ENCODE measurements at places on chromosomes 2 and 18.
A peak's percentile ranks its signal among the peaks of the same experiment; 100 is the strongest.

GRCh38 chr2:137262594-137262993 is 497.2 kb downstream of the THSD7B start:
- no peak for DNase-seq

- no peak for DNase-seq
These were observed 216.9 kb downstream of the HAUS1 start for GRCh38 chr18:46320928-46321711.

- no peak for DNase-seq
These were observed 83.1 kb downstream of the FARSB start for GRCh38 chr2:222572751-222573174.

GRCh38 chr2:143808166-143808565 is 678.9 kb downstream of the ARHGAP15 start:
- no peak for DNase-seq

- DNase-seq, result no peak
These were observed 28.8 kb downstream of the ADAM23 start for GRCh38 chr2:206472094-206472493.

- DNase-seq, result no peak
These were observed 27.0 kb upstream of the DPYSL5 start for GRCh38 chr2:26820932-26821331.

DNA sequence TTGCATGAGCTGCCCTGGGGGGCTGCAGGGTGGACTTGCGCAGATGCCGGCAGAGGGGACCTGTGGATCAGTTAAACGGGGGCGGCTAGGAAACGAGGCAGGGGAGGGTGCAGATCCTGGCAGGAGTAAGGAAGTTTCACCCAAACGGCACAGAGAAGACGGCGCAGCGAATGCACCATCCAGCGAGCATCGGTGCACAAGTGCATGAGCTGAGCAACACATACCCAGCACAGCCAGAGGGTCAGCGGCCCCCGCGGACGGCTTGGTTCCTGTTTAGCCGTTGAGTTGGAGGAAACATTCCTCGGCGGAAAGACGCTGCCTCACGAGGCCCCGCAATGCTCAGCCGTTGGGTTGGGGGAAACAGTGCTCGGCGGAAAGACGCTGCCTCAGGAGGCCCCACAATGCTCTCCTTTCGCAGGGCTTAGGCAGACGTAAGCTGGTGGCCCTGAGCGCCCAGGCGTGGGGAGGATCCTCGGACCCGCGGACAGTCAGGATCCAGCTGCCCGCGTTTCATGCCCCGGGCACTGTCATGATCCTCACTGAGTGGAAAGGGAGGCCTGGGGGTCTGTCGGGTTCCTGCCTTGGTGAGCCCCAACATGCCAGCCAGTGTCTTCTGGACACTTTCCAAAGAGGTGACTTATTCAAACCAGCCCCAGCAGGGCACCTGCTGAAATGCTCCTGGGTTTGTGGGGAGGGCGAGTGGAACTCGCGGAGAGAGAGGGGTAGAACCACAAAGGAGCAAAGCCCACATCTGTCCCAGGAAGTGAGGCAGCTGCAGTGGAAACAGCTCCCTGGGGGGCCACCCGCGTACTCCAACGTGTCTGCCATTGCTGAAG is 86.3 kb downstream of the NDUFA10 start:
- no peak for DNase-seq

GRCh38 chr2:70978341-70979179 is at the start of gene ANKRD53:
Gene ANKRD53 (plus strand): TSS chr2:70978630. CDS start chr2:70978646, 16 bp downstream.
- DNase-seq, result no peak

- no peak for DNase-seq
These were observed 316.1 kb upstream of the MMADHC start for GRCh38 chr2:149903626-149904025.

DNA sequence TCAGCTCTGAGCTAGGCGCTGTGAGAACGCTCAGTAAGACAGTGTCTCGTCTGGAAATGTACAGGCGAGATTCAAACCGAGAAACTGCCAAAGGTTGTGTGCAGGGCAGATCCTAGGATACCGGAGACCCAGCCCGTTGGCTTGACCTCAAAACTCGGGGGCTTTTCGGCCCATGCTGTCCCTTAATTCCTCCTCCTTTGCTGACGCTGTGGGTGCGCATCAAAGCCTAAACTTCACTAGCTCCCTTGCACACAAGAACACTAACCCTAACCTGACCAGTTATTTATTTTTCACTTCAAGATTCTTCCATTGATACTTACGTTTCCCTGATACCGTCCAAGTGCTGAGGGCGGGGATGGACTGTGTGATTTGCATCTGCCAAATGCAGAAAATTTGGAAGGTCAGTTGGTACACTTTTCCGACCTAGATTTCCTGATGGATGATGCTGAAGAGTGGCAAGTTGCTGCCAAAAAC is 1.0 kb upstream of the AAK1 start:
- DNase-seq, result no peak

DNA sequence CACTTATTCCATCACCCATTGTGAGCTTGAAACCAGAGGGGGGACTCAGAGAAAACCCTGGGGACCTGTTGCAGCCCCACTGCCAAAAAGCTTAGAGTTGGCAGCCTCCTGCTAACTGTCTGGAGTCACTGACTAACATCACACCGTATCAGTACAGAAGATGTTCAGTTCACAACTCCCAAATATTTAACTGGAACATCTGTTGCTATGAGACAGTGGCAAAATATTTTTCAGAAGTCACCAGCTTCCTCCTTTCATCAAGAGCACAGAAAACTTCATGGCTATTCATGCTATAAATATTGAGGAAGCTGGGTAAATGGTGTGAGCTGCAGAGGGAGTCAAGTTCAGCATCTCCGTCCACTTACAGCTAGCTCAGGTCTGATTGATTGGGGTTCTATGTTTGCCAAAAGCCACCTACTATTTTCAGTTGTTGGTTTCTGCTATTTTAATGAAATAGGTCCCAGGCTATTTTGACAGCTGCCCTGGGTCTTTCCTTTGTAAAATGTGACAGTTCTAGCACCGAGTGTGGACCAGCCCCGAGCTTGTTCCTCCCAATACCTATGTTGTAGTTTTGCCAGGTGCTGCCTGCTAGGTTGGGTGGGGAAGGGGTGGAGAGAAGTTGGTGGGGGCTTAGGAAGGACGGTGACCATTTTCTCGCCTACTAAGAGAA is 9.8 kb downstream of the TUBB6 start:
- no peak for DNase-seq

- DNase-seq, result no peak
These were observed 481.0 kb upstream of the CDH2 start for GRCh38 chr18:28657961-28658360.

- DNase-seq, result no peak
These were observed 81.2 kb upstream of the CYRIA start for GRCh38 chr2:16746833-16747232.

DNA sequence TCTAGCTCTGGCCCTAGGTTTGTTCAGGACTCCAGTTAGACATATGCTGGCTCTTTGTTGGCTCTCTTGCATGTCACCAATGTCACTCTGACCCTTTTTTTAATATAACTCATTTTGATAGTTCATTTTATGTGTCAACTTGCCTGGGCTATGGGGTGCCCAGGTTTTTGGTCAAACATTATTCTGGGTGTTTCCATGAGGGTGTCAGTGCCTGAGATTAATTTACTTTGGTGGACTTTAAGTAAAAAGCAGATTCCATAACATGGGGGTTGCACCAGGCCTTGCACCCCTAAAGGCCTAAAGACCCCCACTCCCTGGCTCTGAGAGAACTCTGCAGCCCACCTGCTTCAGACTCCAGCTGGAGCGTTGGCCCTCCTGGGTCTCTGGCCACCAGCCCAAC is 48.1 kb upstream of the SNTG2 start:
- DNase-seq, result no peak

- no peak for DNase-seq
These were observed 759.4 kb downstream of the ADCYAP1 start for GRCh38 chr18:1663879-1664705.

- DNase-seq, result no peak
These were observed 148.3 kb downstream of the LAMA3 start for GRCh38 chr18:23837591-23837990.

GRCh38 chr2:100184055-100184737 is 41.8 kb upstream of the AFF3 start:
- DNase-seq, result no peak

DNA sequence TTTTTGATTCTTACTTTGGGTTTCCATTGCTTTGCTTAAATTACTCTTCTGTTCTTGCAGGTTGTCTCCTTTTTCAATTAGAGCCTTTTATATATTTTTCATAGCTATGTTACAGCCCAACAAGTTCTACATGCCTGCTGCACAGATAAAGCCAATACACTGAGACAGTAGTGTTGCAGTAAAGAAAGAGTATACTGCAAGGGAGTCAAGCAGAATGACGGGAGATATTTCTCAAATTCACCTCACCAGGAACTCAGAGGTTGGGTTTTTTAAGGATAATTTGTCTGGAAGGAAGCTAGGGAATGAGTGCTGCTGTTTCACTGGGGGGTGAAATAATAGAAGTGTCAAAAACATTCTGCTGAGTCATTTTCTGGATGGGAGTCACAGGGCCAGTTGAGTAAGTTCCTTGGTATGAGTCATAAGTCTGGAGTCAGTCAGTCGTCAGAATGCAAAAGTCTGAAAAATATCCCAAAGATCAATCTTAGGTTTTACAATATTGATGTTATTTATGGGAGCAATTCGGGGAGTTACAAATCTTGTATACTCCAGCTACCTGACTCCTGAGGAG is 193.0 kb upstream of the RGPD4 start:
- no peak for DNase-seq

GRCh38 chr18:43760010-43760409 is 482.7 kb upstream of the SYT4 start:
- no peak for DNase-seq

- no peak for DNase-seq
These were observed 158.0 kb downstream of the CSRNP3 start for GRCh38 chr2:165627470-165627869.

GRCh38 chr2:205290299-205290698 is 392.0 kb upstream of the NRP2 start:
- no peak for DNase-seq

GRCh38 chr2:12824351-12824777 is 107.6 kb downstream of the TRIB2 start:
- DNase-seq, result no peak

DNA sequence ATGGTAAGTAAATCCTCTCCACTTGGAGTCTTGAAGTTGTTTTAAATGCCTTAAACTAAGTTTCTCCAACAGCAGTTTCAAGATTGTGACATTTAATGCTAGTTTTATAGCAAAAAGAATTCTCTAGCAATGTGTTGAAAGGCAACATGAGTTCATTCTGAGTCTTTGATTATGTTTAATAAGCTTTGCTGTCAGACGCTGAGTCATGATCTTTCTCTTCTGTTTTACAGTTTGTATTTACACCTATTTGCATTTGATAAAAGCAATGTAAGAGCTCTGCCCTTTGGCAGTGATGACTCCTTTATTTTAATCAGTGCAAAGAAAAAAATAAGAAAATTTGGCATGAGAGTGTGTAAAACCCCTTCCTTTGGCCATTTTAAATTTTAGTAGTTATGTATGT is 497.7 kb downstream of the STK39 start:
- no peak for DNase-seq

DNA sequence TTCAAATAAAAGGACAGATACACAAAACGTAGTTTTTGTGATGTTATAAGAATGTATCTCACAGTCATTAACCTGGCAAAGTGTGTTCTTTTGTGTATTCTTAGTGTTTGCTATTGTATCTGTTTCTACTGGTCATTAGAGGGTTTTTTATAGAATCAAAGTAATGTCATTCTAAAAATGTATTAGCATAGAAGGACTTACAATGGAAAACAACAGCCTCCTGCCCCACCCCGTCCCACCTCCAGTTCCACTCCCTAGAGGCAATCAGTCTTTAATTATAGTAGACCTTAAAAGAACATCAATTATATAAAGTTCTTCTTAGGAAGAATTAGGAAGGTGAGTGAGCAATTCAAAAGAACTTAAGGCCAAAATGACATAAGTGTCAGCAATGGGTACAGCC is 13.8 kb downstream of the DNAJC27 start:
- no peak for DNase-seq

DNA sequence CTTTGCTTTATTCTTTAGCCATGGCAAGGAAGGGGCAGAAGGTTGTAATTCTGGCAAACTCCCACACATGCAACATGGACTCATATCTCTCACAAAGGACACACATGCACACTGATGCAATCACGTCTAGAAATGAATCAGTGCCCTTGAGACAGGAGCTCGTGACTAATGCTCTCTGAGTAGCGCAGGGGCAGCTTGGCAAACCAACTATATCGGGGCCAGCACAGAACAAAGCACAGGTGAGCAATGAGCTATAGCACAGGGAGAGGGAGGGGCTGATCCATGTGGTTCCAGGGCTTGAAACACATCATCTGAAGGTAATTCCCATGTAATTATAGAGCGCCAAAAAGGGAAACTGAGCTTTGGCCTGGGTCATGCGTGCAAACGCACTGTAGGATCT is 165.2 kb upstream of the KLF7 start:
- peak; percentile 45 for DNase-seq

- no peak for DNase-seq
These were observed 12.5 kb upstream of the MFF start for GRCh38 chr2:227312579-227312978.

- DNase-seq, result no peak
These were observed 53.0 kb downstream of the CDCA7 start for GRCh38 chr2:173407646-173408045.

DNA sequence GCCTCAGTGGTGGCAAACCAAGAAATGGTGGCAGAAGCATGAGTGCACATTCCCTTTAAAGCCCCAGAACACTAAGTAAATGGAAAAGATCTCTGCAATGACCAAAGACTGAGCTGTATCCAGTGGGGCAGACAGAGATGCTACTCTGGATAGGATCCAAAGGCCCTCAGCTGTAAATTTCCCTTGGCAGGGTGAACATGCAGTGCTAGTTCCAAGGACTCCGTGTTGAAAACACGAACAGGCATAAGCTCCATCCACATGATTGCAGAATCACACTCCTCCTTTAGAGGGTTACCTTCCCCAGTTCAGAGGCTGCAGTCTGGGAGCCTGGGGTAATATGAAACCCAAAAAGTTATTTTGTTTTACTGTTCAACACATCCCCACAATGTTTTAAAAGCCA is 98.6 kb upstream of the KLF7 start:
- DNase-seq, result no peak

GRCh38 chr2:55345064-55345463 is 74.6 kb downstream of the CCDC88A start:
- DNase-seq, result no peak

GRCh38 chr2:1687254-1687653 is 57.1 kb downstream of the PXDN start:
- no peak for DNase-seq

DNA sequence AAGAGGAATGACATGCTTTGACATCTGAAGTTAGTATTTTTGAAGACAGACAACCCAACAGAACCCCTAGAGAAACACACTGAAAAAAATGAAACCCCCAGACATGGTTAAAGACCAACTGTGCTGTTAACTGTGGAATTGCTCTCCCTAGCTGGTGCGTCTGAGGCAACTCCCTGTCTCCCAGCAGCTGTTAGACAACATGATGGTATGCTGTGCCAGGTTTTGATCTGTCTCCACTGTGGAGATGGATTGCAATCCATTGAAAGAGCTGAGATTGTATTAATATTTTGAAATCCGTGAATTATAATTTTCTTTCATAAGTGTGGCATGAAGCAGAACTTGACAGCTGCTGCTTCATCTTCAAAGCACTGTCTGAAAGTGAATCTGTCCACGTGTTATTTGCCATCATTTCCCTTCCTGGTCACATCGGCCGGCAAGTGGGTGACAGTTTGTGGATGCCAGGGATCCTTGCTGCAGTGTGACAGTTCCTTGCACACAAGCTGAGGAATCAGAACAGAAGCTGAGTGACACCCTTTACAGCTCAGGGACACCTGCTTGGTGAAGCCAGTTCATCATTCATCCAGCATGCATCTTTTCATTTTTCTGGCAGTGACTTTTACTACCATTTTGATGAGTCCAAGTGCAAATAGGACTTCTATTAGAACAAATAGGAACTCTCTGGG is 58.2 kb upstream of the ACSL3 start:
- no peak for DNase-seq

GRCh38 chr2:1686784-1687105 is 57.6 kb downstream of the PXDN start:
- no peak for DNase-seq
